ENCODE measurements at places on chromosomes 1 and 21.

- no peak for DNase-seq
Observed at GRCh38 chr1:70487459-70487815, 76.4 kb downstream of the CTH start.

DNA sequence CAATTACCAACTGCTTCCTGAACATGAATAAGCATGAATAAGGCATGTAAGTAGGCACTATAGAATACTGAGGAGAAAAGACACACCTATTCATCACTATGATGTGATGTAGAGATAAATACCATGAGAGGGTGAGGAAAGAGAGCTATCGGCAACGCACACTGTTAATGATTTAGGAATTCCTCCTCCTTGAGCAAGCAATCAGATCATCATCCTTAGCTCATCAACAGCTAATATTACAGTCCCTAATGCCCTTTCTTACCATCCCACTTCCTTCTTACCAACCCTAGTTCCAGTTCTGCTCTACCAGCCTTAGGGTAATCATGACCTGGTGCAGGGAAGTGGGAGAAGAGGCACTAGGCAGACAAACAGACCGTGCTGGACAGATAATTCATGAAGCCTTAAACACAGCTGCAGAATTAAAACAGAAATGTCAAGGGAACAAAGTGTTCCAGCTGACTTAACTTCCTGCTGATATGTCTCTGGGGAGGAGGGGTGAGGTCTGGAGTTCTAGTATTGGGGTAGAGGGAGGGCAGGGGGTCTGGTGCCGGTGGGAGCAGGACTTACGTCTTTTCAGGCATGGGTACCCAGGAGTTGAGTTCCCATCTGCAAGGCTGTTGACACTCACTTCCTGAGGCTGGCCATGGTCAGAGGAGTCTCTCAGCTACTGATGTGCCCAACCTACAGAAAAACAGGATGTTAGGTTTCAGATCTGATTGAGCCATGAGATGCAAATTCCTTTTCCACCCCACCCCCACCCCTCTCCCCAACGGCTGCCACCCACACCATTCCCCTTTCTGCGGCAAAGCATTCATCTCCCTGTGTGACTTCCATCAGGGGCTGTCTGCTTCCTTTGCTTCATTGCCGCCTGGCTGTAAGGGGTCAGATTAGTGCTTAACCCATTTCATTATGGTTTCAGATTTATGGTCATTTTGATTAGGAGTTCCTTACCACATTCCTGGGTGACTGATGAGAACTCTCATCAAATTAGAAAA lies 12.6 kb upstream of the RCSD1 start:
- DNase-seq = no peak

DNA sequence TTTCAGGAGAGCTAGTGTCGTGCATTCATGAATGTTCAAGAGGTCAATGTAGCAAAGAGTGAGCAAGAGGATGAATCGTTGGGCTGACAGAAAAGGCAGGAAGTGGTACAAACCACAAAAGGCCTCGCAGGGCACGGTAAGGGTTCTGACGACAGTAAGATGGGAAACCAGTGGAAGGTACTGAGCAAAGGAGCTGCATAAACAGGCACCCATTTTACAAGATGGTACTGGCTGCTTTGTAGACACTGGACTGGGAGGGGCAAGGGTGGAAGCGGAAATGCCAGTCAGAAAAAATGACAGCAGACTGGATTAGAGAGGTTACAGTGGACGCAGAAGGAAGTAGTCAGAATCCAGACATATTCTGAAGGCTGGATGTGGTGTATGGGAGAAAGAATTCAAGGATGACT lies 123.5 kb downstream of the PTPN14 start:
- peak; percentile 11 for DNase-seq

- peak; percentile 42 for DNase-seq
Observed at GRCh38 chr1:2132222-2133038, 62.1 kb downstream of the FAAP20 start.

Data from activated naive CD4-positive, alpha-beta T cell treated with anti-CD3 and anti-CD28 coated beads, Interleukin-2, amount 50 U/mL, for 16 hours (primary cell).